ENCODE measurements at places on chromosomes 7 and 10. TPM values are rescaled to one million over a fixed set of nuclear protein-coding genes. Genes with fewer than 3 reads are reported as not detected.

Gene GPC2
- not detected for total RNA-seq

Gene PPA1
- total RNA-seq: 219 TPM

Gene NKX1-2
- total RNA-seq: not detected

Gene VOPP1
- total RNA-seq: 54.6 TPM

Gene SPDYE9
- total RNA-seq: not detected

Gene TMEM130
- total RNA-seq: 0.24 TPM
